ENCODE measurements at places on chromosomes 4 and X.

DNA sequence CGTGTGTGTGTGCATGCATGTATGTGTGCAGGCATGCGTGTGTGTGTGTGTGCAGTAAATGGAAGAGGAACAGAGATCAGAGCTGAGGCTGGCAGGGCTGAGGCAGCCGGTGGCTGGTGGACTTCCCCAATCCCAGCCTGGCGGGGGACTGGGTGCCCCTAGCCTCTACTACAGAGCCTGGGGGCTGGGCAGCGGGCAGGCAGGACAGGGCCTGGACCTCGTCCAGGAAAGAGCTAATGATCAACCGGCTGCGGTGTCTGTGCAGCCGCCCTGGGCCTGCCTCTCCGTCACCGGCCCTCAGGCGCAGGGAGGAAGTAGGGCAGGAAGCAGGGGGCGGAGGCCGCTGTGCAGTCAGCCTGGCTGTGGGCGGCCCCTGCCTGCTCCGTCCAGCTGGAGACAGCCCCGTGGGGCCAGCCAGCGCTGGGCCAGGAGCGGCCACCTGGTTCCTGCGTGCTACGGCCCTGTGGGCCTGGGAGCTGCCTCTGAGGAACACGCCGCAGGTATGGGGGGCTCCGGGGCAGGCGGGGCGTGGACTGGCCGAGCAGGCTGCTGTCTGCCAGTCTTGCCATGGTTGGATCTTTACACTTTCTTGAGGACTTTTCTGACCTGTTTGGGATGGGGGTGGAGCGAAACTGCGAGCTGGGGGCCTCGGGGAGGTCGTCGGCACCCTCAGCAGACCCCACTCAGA lies at the start of gene SH3TC1:
Gene SH3TC1, plus strand, starts transcription at position 385 of the 688 bp plus-strand sequence. CDS start 5,905 bp downstream, outside the sequence.
- DNase-seq, result peak; percentile 76

GRCh38 chr4:127479031-127479622 lies 153.6 kb upstream of the INTU start:
- no peak for DNase-seq

- no peak for DNase-seq
Observed at GRCh38 chrX:71438750-71439149, 72.6 kb downstream of the TAF1 start.

DNA sequence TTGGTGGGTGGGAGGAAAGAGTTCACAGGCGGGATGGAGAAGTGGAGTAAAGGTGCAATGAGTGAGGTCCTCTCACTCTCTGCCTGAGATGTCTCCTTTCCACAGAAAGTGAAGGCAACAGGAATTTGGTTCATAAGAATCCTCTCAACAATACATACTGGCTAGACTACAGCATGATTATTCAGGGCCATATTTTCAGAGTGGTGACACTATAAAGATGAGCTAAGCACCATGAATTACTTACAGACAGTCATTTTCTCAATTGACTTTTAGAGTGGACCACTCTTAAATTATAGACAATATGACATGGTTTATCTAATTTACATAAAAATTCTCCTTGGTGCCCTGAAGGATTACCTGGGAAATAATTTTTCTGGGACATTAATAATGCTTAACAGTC lies 286.1 kb upstream of the MAD2L1 start:
- DNase-seq, result no peak

GRCh38 chr4:53089936-53090729 lies 228.0 kb downstream of the RASL11B start:
- no peak for DNase-seq

GRCh38 chrX:18448416-18448815 lies 23.0 kb downstream of the CDKL5 start:
- DNase-seq, result no peak

DNA sequence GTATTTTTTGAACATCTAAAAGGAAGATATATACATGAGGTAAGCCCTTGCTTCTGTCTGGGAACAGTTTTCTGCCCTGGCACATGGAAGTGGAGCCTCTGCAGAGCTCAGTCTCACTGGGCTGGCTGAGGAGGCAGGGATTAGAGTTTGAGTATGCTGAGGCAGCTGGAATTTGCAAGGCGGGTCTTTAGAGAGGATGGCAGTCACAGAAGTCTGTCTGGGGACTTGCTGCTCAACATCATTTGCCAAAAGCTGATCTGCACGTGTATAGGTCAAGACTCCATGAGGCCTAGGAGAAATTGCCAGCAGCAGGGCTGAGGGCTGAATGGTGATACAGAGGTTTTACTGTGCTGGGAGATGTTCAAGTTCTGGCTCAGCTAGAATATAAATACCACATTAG lies 163.6 kb upstream of the ANK2 start:
- no peak for DNase-seq

Data from NCI-H1417 (cell line).